ENCODE measurements at places on chromosomes 12 and 14.

DNA sequence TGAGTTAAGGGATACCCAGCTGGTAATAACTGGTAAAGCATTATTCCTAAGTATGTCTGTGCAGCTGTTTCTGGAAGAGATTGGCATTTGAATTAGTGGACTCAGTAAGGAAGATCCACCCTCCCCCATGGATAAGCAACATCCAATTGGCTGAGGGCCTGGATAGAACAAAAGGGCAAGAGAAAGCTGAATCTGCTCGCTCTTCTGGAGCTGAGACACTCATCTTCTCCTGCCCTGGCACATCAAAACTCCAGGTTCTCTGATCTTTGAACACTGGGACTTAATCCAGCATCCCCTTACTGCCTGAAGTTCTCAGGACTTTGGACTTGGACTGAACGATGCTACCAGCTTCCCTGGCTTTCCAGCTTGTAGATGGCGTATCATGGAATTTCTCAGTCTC is 63.1 kb upstream of the CNOT2 start:
- no peak for DNase-seq

DNA sequence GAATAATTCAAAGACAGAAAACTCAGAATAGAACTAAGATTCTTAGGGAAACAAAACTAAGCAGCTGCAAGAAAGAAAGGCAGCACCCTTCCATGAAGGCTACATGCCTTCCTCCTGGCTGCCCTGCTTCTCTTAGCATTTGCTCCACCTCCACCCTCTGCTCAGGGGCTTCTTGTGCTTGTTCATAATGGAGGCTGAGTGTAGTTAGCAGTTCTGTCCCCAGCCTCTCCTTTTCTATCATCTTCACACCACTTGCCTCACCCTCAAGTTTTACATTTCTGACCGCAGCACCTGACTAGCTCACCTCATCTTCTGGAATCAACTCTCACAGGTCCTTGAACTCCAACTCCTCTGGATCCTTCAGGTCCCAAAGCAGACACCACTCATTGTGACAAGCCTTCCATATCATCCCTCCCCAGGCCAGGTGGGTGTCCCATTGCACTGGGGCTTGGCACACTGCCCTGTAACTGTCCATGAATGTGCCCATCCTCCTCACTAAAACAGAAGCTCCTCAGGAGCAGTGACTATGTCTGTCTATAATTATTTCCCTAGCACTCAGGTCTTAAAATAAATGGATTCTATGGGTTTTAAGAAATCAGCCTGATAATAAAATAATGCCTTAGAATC is 139.1 kb downstream of the TMTC1 start:
- DNase-seq, result no peak

GRCh38 chr12:123073292-123073691 is 77.6 kb downstream of the PITPNM2 start:
- DNase-seq, result no peak

GRCh38 chr12:93003531-93004239 is 74.6 kb upstream of the EEA1 start:
- no peak for DNase-seq

DNA sequence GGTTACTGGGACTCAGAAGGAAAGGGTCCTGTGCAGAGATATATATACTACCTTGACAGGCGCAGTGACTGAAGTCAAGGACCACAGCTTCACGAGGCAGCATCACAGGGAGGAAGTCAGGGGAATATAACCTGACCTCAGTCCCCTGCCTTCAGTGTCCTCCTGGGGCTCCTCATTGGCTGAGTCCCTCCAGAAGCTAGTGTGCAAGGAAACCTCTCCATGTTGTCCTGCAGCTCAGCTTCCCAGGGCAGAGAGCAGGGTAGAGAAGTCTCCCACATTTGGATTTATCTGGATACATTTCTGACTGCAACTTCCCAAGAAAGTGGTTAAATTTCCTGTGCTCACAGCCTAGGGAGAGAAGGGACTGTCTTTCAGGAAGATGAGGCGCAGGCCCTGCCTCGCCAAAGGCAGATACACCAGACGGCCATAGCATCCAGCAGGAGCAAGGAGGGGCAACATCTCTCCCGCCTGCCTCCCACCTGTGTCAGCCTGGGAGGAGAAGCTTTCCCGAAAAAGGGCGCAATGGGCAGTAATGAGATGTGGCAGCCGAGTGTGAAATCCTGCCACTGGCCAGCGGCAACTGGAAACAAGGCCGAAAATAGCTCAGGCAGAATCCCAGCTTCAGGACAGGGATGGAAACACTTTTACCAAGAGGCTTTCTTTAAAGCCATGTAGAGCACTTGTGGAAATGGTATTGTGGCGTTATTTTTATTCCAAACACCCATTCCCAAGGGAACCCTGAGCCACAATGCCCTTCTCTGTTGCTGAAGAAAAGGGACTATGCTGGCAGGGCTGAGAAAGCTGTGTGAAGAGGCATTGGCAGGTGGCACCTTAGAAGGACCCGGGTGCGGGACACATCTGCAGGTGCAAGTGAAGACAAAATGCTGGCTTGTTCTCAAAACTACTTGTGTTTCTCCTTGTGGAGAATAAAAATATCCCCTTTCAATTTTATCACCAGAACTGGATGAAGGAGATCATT is 54.9 kb upstream of the HIF1A start:
- no peak for DNase-seq

GRCh38 chr14:58274881-58275280 is 23.5 kb upstream of the ARID4A start:
- no peak for DNase-seq

GRCh38 chr14:41830714-41831406 is 224.2 kb downstream of the LRFN5 start:
- no peak for DNase-seq
